ENCODE measurements at places on chromosomes 12 and 14.

DNA sequence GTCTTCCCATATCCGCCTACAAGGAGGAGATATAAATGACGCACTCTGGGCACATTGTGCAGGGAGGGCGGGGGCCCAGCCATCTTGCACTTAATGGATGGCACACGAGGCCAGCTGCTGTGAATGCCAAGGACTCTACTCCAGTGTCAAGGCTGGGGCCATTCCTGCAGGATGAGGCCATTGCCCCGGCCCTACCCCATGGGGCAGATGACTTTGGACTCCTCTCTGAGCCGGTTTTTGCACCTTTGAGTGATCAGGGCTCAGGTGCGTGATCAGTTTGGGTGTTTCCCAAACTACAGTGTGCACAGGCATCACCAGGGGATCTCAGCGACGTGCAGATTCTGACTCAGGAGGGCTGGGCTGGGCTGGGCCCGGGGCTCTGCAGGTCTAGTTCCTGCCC, 16.1 kb downstream of the MMAB start:
- DNase-seq, result no peak

- DNase-seq, result no peak
Measured at GRCh38 chr12:57031789-57032188, 15.5 kb upstream of the TAC3 start.

- no peak for DNase-seq
Measured at GRCh38 chr14:56431013-56431412, 148.6 kb upstream of the TMEM260 start.

- no peak for DNase-seq
Measured at GRCh38 chr12:72077111-72077820, 138.6 kb downstream of the TPH2 start.

GRCh38 chr14:84108746-84109457, 1421.0 kb upstream of the FLRT2 start:
- no peak for DNase-seq

DNA sequence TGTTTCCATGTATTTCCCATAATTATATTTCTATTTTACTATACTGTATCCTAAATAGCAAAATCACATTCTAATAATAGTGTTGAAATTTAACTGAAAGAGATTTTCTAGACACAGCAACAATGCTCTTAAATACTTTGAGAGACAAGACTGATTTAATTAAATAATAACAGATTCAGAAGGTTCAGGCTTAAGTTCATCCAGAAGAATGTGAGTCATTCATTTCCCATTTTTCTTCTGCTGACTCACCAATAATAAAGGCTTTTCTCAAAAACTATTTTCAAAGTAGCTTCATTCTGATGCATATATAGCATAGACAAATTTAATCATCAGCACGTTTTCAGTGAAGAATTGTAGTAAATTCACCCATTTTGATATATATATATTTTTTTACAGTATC, 481.4 kb downstream of the MDGA2 start:
- DNase-seq, result no peak

DNA sequence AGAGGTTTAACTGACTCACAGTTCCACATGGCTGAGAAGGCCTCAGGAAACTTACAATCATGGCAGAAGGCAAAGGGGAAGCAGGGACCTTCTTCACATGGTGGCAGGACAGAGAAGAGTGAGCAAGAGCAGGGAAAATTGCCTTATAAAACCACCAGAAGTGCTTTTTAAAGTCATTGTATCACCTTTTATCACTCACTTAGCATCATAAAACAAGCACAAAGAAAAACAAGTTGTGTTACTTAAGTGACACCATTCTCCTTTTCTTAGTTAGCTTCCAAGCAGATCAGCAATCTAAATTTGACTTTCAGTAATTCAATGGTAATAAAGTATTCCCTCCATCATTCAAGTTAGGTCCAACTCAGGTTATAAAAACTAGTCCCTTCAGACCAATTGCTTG, 28.5 kb downstream of the OSBPL8 start:
- no peak for DNase-seq

DNA sequence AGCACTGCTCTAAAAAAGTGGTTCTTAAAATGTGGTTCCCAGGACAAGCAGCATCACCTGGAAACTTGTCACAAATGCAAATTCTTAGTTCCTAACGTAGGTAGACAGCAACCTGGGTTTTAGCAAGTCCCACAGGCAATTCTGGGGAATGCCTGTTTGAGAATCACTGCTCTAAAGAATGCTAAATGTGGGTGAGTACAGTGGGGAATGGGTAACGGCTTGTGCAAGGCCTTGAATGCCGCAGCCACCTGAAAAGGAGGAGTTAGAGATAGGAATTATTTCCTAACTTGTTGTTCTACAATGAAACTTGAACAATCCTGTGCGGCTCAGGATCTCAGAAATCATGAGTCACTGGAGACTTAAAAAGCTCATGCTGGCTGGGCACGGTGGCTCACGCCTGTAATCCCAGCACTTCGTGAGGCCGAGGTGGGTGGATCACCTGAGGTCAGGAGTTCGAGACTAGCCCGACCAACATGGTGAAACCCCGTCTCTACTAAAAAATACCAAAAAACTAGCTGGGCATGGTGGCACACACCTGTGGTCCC, 34.9 kb downstream of the GNS start:
- DNase-seq, result no peak

DNA sequence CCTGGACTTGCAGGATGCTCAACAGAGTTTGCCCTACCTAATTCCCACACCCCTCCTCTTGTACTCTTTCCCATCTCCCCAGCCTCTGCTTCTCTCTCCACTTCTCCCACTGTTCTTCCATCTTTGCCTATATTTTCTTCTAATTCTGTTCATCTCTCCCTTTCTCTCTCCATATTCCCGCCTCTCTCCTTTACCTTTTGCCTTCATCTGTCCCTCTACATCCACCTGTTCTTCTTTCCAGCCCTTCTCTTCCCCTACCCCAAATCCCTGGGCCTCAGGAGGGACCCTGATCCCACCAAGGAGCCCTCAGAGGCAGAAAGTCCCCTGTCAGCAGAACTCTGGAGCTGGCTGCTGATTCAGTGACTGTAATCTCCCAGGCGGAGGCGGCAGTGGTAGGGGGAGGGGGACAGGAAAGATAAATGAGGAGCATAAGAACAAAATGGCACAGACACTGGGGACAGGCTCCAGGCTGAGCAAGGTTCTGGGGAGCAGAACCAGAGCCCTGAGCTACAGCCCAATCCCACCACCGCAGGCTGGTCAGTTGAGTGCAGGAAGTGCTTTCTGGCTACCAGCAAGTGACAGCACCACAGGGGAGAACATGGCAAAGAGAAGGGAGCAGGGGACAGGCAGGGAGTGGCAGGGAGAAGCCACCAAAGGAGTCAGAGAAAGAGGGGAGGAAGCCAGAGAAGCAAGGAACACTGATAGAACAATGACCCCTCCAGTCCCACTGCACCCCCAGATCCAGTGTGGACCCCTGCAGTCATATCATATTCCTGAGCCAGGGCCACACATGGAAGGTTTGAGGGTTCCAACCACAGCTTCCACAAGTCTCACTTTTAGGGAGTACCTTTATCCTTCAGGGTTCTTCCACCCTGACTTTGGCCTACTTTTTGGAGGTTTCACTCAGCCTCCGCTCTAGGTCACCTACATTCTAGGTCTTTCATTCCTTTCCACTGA, 27.0 kb downstream of the SMUG1 start:
- no peak for DNase-seq

- DNase-seq, result no peak
Measured at GRCh38 chr12:46795988-46796387, 29.8 kb downstream of the SLC38A4 start.

GRCh38 chr12:118065380-118065779, 4.4 kb upstream of the WSB2 start:
- DNase-seq, result no peak

GRCh38 chr12:112870267-112870980, 36.3 kb upstream of the OAS1 start:
- DNase-seq, result no peak

DNA sequence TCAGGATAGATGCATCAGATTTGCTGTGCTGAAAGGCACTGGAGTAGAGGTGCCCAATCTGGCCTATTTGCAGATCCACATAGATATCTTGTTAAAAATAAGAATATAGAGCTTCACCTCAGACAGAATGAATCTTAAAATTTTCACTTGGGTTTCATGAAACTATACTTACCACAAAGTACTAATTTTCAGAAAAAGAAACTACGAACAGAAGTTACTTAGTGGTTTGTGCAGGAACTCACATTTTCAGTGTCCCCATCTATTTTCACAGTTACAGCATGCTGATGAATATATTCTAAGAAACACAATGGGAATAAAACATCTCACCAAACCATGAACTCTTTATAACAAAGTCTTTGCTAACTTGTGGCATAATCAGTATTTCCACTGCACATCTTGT, 449.4 kb downstream of the RERGL start:
- DNase-seq, result no peak

- DNase-seq, result no peak
Measured at GRCh38 chr12:80710727-80711449, 3.5 kb downstream of the MYF6 start.

DNA sequence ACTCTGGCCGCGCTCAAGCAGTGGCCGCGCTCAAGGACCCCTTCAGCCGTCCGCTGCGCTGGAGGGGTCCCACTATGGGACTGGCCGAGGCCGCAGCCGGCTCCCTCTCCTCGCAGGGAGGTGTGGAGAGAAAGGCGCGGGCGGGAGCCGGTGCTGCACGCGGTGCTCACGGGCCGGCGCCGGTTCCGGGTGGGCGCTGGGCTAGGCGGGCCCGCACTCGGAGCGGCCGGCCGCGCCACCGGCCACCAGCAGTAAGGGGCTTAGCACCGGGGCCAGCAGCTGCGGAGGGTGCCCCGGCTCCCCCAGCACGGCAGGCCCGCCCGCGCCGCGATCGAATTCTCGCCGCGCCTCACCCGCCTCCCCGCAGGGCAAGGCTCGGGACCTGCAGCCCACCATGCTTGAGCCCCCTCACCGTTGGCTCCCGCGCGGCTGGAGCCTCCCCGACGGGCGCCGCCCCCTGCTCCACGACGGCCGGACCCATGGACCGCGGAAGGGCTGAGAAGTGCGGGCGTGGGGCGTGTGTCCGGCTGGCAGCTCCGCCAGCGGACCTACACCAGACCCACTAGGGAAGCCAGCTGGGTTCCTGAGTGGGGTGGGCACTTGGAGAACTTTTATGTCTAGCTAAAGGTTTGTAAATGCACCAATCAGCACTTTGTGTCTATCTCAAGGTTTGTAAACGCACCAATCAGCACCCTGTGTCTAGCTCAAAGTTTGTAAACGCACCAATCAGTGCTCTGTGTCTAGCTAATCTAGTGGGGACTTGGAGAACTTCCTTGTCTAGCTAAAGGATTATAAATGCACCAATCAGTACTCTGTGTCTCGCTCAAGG, 49.5 kb downstream of the KLHL28 start:
- no peak for DNase-seq

- DNase-seq, result no peak
Measured at GRCh38 chr12:11992515-11992914, 78.2 kb upstream of the BCL2L14 start.

DNA sequence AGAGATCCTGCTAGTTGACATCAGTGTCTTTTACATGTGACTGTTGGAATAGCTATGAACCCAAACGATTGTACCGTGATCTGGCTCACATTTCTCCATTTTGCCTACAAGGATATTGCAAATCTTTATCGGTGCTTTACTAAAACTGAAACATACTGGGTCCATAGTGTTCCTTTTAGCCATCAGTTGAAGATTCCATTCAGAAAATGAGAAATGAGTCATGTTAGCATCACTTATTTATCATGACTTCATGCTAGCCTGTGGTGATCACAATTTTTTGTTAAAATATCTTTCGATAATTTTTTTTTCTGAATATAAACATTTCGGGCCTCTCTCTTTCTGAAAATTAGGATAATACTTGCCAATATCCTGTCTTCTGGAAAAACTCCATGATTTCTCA, 210.3 kb downstream of the EGLN3 start:
- DNase-seq, result no peak

GRCh38 chr12:108581311-108582227, 16.3 kb downstream of the TMEM119 start:
- no peak for DNase-seq

DNA sequence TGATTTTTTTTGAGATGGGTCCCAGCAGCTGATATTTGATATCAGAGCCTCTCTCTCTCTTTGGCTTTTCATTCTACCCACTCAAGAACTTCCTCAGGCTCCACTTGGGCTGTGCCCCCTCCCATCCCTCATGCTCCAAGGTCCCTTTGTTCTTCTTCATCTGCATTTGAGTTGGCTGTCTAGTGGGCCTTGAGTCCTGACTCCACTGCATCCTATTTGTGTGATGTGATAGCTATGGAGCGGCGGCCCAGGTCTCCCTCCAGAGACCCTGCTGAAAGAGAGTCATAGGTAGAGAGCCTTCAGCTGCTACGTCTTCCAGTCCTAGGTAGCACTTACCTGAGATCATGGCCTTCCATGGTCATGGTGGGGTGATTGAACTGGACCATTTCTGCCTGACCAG, 123.1 kb upstream of the VRK1 start:
- no peak for DNase-seq

GRCh38 chr12:111455448-111456320, 50.0 kb downstream of the SH2B3 start:
- no peak for DNase-seq

GRCh38 chr12:109258607-109259544, 50.2 kb downstream of the FOXN4 start:
- DNase-seq, result no peak
